Tibial nerve (tissue), 4 donors: ENCODE measurements at places on chromosomes 6 and 20. TPM values are rescaled to one million over a fixed set of nuclear protein-coding genes. Genes with fewer than 3 reads are reported as not detected.

The ZBTB22 gene
- total RNA-seq, result 21.6 TPM

The TSPO2 gene
- total RNA-seq, result not detected

The FAM110A gene
- total RNA-seq, result 2.8 TPM

The POU5F1 gene
- 9.8 TPM for total RNA-seq

The NMBR gene
- 1.1 TPM for total RNA-seq
